ENCODE measurements at places on chromosomes 6 and 20.

- DNase-seq = no peak
Measured at GRCh38 chr6:52019092-52019491, 68.3 kb downstream of the PKHD1 start.

DNA sequence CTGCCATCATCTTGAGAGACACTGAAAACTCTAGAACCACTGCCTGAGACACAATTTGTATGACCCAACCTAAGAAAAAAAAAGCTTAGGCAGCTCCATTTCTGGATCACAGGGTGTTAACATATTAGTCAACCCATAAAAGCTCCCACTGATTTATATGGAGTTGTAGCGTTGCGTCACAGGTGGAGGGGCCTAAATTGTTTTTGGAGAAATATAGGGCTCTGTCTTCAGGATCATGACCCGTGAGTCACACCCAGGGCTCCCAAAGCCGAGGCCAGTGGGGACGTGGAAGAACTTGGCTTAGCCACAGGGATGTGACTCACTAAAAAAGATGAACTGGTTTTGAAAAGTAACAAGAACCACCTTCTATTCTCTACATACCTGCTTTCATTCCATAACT lies 116.5 kb upstream of the BMP2 start:
- DNase-seq = peak; percentile 66

- DNase-seq = no peak
Measured at GRCh38 chr6:38852215-38852614, 137.1 kb downstream of the DNAH8 start.

GRCh38 chr6:34115403-34115795 lies 30.5 kb downstream of the GRM4 start:
- DNase-seq = peak; percentile 39

- no peak for DNase-seq
Measured at GRCh38 chr20:37893566-37894241, 9.2 kb upstream of the VSTM2L start.

DNA sequence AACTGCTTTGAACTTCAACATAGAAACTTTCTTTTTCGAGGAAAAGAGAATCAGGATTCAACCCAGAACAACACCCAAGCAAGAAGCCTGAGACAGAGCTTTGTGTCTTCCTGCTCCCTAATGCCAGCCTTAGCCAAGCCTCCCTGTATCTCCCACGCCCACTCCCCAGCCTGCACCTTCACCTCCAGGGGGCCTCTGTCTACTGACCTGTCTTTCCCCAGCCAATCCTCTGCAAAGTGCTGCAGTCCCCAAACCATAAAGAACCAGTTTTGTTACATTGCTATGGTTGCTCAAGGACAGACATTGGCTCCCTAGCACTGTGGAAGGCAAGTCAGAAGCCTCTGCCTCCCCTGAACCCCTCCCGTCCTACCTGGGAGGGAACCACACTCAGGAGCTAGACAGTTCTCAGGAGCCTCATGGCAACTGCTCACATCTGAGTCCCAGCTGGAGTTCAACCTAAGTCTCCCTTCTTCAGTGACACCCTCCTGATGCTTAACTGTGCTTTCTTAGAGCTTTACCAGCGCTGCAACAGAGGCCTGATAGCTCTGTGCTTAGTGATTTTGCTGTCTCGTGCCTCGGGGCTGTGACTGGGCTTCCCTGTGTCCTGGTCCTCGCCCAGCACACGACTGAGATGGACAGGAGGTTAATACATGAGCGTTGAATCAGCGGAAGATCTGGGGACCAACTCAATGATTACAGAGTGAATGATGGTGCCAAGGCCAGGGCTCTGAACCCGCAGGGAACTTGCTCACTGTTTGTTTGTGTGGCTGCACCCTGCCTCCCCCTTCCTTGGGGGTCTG lies 101.5 kb upstream of the DUSP22 start:
- no peak for DNase-seq

DNA sequence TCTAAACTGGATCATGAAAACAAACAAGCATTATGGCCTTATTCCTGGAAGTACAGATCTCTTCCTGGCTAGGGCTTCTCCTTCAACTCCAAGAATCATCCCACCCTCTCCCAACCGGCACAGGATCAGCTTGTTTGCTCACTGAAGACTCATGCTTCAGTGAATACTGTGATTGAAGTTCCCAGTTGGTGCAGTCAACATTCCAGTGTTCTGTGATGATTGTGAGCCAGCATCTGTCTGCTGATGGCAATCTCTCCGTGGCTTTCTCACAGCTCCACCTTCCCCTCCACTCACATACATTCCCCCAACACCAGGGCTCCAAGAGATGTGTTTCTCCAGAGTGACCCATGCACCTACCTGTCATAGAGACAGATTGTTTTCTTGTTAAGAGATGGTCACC lies 421.3 kb upstream of the BTBD3 start:
- DNase-seq = peak; percentile 13

Data from EH (cell line).